ENCODE measurements at places on chromosomes 4 and X. TPM values are rescaled to one million over a fixed set of nuclear protein-coding genes. Genes with fewer than 3 reads are reported as not detected.

The HGFAC gene
- total RNA-seq, result not detected

The DDIT4L gene
- total RNA-seq, result 0.26 TPM

The AKAP4 gene
- not detected for total RNA-seq

The RAB39B gene
- total RNA-seq, result 2.6 TPM

The HMGN5 gene
- total RNA-seq, result 0.38 TPM

The PLS3 gene
- 204 TPM for total RNA-seq

The TMEM175 gene
- total RNA-seq, result 3.4 TPM

The TBC1D19 gene
- 9.7 TPM for total RNA-seq

The VSIG4 gene
- not detected for total RNA-seq

The BEX1 gene
- total RNA-seq, result not detected

All from bronchial epithelial cell (primary cell).